ENCODE measurements at places on chromosomes 3 and 15.

DNA sequence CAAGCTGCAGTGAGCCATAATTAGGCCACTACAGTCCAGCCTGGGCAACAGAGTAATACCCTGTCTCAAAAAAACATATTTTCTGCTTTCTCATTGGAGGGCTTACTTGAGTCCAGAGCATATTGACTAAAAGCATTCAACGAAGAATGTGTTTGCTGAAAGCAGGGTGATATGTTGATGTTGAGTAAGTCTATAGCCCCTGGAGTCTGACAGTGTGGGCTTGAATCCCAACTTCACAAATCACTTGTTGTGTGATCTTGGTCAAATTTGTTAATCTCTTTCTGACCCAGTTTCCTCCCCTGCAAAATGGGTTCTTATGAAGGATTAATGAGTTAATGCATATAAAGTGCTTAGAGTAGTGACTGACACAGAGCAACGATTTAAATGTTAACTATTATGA is 403.9 kb downstream of the MECOM start:
- DNase-seq = no peak

GRCh38 chr3:110479731-110480130 is 591.9 kb upstream of the NECTIN3 start:
- DNase-seq = no peak

DNA sequence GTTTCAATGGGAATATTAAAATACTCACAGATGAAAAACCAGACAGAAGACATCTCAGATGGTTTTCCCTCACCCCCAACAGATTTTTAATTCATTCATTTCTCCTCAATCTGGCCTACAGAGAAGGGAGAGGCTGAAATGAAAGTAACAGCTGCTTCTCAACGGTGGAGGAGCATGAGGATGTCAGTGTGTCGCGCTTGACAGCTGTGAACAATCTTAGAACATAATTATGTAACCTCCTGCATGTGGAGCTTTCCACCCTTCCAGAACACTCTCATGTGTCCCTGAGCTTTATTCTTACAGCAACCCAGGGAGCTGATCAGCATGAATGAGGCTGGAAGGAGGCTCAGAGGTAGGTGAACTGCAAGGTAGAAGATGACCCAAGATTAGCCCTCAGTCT is 52.7 kb downstream of the MB21D2 start:
- no peak for DNase-seq

GRCh38 chr3:52321481-52321880 is 5.4 kb downstream of the DNAH1 start:
- DNase-seq = no peak

GRCh38 chr15:48395521-48396011 is 64.3 kb downstream of the DUT start:
- no peak for DNase-seq

GRCh38 chr3:115098354-115099073 is 48.6 kb downstream of the ZBTB20 start:
- DNase-seq = no peak

DNA sequence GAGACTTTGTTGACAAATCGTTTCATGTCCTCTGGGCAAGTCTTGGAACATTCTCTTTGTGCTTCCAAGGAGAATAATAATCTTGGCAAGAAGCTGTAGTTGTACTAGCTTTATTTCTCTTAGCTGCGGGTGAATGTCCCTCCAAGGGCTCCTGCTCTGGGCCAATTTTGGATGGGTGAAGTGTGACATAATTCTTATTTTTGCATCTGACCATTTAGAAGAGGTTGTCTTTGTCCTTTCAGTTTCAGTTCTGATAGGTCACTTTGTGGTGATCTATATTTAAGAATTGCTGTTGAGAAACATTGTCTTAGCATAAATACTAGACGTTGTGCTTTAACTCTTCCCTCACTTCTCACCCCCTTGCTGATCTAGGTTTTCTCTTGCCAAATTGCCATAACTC is 164.8 kb upstream of the RORA start:
- DNase-seq = no peak

All from suppressor macrophage (primary cell).